ENCODE measurements at places on chromosomes 5 and 9. TPM values are rescaled to one million over a fixed set of nuclear protein-coding genes. Genes with fewer than 3 reads are reported as not detected.

Gene ERGIC1
- total RNA-seq = 47.1 TPM

Gene CYSRT1
- 0.68 TPM for total RNA-seq

Gene CHSY3
- total RNA-seq = not detected

Gene TXNDC8
- not detected for total RNA-seq

Gene FCN1
- not detected for total RNA-seq

Gene SPTLC1
- 62.5 TPM for total RNA-seq

Gene SNCAIP
- not detected for total RNA-seq

Gene DNM1
- 1.5 TPM for total RNA-seq

Gene SLC31A1
- total RNA-seq = 18.6 TPM

DNA sequence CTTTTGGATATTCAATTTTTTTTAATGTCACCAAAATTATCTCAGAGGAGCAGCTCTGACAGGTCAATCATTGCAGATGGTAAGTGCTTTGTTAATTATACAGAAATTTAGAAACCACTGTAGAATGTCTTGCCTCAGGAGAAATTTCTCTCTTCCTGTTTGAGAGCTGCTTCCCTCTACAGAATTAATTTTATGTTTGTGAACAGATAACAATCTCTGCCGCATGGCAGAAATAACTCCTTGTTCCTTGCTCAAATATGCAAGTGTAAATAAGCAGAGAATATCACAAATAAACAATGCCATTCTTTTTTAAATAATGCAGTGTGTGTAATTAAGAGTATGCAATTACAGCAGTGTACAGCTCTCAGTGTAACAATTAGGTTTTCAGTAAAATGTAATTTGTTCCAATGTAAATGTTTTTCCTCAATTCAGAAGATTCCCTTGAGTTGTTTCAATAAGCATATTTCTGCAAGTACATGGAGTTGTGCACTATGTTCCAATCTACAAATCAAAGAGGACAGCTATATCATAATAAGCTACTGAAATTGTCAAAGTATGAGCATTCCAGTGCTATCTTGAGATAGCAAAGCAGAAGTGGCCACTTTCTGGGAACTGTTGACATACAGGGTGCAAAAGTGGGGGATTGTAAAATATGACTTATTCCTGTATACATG lies 1012.8 kb downstream of the MAT2B start:
- DNase-seq = no peak

DNA sequence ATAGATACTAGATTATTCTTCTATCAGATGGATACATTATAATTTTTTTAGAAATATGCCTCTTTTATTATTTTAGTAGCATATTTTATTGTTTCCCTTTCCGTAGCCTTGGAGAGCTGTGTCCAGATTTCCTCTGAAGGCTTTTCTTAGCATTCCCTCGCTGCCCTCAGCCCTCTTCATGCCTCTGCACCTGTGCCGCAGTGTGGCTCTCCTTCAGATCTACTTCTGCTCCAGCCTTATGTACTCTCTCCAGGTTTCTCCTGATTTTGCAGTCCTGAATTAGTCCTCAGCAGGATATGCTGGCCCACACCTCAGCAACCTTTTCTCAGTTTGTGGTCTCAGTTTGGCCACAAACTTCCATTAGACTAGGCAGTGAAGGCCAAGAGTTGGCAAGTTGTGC lies 1052.0 kb downstream of the TAF11L14 start:
- no peak for DNase-seq

DNA sequence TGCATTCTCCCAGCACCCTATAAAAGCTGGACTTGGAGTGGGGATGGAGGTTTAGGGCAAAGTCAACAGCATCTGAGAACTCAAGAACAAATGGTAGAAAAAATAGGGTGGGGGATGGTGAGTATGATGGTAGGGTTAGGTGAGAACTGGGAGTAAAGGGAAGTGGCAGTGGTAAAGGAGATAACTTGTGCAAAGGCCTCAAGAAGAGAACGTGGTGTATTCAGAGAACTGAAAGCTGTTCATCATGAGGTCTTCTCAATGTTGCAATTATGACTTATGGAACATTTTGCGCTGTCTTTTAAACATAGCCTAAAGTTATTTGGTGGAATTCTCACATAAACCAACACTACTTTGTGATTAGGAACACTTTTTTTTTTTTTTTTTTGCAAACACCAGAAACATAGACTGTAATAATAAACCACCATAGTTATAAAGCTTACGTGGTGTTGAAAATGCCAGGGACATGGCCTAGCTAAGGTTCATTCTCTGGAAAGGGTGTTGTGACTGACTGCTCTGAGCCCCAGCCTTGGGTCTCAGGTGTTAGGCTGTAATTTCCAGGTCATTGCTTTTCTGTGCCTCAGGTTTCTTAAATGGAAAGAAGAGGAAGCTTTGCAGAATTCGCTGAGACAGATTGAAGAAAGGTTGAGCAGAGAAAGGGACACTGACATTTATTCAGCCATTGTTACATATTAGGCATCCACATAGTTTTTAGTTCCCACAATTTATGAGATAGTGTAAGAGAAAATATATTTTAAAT lies 19.2 kb upstream of the TXNDC8 start:
- DNase-seq = no peak

DNA sequence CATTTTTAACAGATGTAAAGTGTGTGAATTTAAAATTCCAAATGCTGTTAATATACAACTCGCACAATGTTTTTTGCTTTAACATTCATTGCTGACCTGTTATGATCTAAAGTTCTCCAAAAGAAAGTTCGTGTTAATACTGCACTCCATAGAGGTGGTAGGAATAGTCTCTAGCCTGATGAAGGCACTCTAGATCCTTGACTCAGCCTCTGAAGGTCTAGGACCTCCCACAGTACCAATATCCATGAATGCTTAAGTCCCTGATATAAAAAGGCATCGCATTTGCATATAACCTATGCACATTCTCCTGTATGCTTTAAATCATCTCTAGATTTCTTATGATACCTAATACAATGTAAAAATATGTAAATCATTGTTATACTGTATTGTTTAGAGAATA lies 213.6 kb downstream of the EFNA5 start:
- no peak for DNase-seq

DNA sequence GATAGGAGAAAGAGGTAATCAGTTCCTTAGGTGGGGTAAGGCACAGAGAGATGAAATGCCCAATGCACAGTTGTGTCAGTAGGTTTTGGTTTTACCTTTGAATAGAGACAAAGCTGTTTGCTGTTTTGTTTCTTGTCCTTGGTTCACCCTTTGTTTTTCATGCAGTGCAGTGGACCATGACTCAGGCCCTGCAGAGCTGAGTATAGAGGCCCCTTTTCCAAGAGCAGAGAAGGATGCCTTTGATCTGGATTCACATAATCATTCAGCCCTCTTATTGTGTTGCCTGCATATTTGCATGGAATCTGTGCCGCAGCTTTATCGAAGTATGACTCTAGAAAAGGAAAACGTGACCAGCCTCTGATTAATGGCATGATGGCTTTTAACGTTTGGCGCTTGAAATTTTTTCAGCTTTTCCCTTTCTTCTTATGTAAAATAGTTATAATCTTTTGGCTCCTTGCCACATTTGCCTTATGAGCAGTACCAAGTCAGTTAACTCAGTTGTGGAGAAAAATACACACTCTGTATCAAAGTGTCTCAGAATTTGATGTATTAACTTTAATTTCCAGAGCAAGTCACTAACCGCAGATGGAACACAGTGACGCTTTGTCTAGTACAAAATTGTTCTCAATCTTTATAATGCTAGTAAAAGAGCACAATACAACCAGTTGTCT lies 197.6 kb downstream of the KDM4C start:
- DNase-seq = no peak

DNA sequence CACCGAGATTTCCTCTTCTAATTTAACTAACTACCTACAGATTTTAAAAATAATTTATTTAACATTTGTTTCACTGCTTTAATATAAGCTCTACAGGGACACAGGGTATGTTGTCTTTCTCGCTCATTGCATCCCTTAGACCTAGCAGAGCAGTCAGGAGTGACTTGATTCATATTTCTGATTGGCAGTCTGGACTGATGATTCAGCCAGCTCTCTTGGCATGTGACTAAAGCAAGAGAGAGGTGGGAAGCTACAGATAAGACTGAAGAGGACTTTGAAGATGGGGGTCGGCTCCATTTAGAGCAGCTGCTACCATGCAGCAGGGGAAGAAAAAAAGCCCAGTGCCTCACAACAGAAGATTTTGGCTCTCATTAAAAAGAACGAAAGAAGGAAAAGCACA lies 173.4 kb upstream of the STK32A start:
- no peak for DNase-seq

GRCh38 chr9:74562611-74563010 lies 65.5 kb downstream of the RORB start:
- DNase-seq = no peak

DNA sequence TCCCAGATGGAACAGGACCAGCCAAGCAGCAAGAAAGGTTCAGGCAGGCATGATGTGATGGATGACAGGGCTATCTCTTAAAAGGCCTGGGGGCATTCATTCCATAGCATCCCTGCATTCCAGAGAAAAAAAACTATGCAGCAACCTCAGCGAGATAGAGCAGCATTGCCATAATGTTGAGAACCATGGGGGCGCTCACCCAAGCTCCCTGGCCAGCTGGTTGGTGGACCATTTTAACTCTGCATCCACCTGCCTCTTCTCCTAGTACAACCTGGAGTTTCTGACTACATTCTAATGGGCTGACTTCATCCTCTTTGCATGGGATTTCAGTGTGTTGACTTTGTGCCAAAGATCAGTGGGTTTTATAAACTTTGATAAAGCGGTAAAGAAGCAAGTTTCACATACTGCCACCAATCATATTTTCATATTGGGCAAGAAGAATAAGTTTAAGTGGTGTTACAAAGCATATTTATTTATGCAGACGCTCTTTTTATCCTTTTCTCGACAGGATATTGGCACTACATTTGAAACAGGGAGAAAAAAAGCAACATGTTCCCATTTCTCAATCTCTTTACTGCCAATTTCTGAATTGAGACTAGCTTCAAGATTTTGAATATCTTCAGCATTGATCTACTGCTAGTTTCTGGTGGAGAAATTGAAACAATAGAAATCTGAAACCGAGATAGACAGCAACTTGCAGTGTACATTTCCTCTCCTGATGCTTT lies 378.3 kb upstream of the WWC1 start:
- DNase-seq = no peak

DNA sequence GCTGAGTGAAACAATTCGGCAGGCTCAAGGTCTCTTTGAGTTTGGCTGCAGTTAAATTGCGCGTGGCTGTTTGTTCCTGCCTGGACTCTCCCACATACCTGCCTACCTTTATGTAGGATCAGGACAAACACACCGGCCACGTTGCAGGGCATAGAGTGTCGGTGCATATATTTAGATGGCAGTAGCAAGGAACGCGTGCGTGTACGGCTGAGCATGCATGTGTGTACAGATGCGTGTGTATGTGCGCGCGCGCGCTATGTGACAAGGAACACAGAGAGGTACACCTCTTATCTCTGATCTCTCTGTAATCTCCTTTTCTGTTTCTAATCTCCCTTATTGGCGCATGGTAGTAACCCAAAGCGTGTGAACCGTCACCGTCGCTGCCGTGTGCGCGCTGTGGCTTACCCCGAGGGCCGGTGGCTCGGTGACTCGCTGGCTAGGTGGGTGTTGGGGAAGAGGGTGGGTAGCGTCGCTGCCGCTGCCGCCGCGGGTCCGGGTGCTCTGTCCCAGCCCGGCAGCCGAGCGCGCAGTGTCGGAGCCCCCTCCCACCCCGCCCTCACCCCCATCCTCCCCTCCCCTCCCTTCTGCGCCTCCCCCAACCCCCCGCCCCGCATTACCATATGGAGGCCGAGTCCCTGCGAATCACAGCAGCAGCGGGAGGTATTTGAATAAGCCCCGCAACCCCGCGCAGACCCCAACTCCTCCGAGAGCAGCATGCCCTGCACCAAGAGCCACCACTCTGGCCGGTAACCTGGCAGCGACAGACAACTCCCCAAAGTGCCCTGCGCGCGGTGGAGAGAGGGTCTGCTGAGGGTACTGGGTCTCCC lies 204.8 kb downstream of the MEF2C start:
- peak; percentile 62 for DNase-seq

DNA sequence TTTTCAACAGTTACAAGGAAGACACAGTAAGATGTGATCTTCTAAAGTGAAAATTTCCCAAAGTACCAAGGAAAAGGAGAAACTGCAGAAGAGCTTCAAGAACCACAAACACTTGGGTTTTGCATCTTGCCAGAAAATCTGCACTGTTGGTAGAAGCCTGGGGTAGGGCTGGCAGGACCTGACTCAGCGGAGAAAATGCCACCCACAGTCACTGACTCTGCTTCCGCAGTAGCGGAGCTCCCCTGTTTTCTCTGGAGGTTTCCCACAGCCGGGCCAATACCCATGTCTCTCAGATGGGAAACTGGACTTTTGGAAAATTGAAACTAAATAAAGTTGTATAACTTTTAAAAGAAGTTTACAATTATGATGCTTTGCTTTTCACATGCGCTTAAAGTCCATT lies 104.2 kb downstream of the MEF2C start:
- DNase-seq = no peak

DNA sequence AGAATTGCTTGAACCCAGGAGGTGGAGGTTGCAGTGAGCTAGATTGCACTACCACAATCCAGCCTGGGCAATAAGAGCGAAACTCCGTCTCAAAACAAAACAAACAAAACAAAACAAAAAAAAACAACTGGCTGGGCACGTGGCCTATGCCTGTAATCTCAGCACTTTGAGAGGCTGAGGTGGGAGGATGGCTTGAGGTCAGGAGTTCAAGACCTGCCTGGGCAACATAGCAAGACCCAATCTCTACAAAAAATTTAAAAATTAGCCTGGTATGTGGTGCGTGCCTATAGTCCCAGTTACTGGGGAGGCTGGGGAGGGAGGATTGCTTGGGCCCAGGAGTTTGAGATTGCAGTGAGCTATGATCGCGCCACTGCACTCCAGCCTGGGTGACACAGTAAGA lies 23.3 kb upstream of the WDR5 start:
- DNase-seq = no peak

DNA sequence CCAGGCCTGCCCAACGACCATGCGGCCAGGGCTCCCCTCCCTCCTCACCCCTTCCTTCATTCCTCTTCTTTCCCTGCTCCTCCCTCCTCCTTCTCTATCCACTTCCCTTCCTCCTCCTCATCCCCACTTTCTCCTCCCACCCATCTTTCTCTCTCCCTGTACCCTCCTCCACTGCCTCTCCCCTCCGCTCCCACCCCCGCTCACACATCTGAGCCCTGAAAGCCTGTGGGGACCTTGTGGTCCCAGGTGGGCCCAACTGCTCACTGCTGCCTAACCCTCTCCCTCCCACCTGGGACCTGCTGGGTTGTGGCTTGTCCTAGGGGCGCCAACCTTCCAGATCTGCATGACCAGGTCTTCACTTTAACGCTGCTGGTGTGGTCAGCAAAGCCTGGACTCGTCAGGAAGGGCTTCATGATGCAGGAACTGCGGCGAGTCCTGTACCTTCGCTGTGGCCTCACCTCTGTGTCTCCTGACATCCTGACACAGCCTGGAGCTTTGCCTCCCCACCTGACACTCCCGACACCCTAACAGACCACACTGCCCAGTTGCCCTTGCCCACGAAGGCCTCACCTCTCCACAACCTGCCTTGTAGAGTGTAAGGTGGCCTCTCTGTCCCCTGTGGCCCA lies 34.6 kb downstream of the C5orf15 start:
- no peak for DNase-seq
